ENCODE measurements at places on chromosomes 4 and X.

DNA sequence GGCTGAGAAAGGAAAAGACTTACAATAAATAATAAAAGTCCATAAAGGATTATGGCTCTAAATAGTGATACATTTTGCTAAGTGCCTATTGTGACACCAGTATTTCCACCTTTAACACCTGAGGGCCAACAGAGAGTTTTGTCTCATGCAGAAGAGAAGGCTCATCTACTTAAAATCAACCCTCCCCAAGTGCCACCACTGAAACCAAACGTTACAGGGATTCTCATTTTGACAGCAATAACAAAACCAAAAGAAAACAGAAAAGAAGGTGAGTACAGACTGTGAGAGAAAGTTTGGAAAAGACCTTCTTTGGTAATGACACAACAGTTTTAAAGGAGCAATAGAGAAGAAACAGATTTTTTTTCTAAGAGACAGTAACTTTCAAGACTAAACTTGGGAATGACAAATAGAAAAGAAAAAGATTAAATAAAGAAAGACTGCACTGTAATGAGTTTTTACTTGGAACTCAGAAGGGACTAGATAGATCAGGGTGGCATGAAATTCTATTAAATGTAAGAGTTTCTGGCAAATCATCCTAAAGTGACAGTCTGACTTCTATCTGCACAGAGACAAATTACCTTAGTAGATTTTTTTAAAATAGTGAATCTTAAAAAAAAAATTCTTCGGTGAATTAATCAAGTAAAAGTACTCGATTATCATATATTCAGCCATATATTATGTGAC is 109.7 kb downstream of the ZNF827 start:
- no peak for DNase-seq

GRCh38 chr4:5863461-5864113 is 29.3 kb downstream of the CRMP1 start:
- DNase-seq: no peak

- no peak for DNase-seq
These were observed 134.2 kb upstream of the SH3RF1 start for GRCh38 chr4:169404960-169405359.

- DNase-seq: no peak
These were observed 165.7 kb upstream of the MAMLD1 start for GRCh38 chrX:150197388-150197787.

- DNase-seq: no peak
These were observed 1.2 kb downstream of the WDR44 start for GRCh38 chrX:118347131-118347530.

DNA sequence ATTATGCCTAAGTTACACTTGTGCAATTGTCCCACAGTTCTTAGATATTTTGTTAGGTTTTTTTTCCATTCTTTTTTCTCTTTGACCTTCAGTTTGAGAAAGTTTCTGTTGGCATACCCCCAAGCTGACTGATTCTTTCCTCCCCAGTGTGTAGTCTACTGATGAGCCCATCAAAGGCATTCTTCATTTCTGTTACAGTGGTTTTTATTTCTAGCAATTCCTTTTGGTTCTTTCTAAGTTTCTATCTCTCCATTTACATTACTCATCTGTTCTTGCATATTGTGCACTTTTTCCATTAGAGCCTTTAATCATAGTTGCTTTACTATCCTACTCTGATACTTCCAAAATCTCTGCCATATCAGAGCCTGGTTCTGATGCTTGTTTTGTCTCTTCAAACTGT is 31.9 kb downstream of the CASP6 start:
- no peak for DNase-seq

- DNase-seq: no peak
These were observed 13.3 kb upstream of the UBA1 start for GRCh38 chrX:47180346-47180745.

DNA sequence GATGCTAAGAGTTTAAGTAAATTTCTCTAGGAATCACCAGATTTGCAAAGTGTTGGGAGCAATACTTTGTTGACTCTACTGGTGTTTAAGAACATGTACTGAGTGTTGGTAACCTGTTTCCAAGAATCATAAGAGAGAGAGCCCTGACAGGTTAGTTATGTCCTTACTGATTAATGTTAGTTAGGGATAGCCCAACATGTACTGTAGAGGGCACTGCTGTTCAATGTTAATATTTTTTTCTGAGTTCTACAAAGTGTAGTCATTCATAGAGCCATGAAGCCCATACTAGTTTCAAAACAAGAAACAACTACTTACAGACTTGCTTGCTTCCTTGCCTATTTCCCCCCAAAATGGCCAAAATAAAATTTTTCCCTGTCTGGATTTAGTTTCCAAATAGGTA is 11.9 kb downstream of the TMPRSS11D start:
- no peak for DNase-seq

GRCh38 chrX:40383969-40384368 is 196.8 kb upstream of the ATP6AP2 start:
- no peak for DNase-seq

GRCh38 chr4:81197864-81198524 is 17.0 kb downstream of the PRKG2 start:
- DNase-seq: no peak

DNA sequence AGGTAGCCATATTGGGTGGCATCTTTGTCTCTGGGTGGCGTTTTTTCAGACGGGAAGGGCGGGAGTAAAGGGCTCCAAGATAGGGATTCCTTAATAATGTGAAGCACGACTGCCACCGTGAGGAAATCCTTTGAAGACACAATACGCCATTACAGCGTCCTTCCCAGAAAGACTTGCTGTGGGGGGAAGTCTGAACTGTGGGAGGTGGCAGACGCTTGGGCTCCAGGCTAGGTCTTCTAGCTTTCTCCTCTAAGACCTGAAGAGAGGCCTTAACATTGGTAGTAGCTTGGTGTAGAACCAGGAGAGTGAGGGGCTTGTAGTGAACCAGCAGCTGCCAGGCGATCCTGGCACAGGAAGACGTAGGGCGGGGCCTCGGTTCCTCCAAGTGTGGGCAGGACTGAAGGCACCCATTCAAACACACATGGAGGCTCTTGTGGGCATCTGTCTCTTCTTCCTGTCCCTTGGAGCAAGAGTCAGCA is 197.3 kb downstream of the OR13H1 start:
- DNase-seq: no peak

DNA sequence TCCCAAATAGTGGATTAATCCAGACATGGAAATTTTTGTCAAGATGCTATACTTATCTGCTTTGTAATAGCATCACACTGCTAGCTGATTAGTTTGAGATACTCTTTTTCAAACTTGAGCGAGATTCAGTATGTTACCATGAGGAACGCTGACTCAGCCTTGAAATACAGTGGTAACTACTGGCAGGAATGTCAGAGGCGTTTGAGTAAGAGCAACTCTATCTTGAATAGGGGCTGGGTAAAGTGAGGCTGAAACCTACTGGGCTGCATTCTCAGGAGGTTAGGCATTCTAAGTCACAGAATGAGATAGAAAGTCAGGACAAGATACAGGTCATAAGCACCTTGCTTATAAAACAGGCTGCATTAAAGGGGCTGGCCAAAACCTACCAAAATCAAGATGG is 2519.6 kb downstream of the ARAP2 start:
- DNase-seq: no peak

- no peak for DNase-seq
These were observed 17.5 kb downstream of the ANKRD50 start for GRCh38 chr4:124694946-124695598.

DNA sequence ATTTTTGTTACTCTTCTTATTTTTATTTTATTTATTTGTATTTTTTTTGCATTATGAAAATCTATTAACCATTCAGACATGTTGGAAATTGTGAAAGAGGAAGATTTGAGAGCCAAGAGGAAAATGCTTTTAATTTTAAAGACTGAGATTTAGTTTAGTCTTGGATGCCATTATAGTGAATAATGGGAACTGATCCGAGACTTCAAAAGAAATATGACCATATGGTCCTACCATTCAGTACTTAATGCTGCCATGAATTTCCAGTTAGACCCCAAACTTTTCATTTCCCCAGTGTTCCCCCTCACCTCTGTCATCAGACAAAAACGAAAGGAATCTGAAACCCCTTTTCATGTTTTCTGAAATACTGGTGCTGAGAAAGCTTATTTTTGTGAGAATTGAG is 95.5 kb downstream of the TENM3 start:
- DNase-seq: no peak

DNA sequence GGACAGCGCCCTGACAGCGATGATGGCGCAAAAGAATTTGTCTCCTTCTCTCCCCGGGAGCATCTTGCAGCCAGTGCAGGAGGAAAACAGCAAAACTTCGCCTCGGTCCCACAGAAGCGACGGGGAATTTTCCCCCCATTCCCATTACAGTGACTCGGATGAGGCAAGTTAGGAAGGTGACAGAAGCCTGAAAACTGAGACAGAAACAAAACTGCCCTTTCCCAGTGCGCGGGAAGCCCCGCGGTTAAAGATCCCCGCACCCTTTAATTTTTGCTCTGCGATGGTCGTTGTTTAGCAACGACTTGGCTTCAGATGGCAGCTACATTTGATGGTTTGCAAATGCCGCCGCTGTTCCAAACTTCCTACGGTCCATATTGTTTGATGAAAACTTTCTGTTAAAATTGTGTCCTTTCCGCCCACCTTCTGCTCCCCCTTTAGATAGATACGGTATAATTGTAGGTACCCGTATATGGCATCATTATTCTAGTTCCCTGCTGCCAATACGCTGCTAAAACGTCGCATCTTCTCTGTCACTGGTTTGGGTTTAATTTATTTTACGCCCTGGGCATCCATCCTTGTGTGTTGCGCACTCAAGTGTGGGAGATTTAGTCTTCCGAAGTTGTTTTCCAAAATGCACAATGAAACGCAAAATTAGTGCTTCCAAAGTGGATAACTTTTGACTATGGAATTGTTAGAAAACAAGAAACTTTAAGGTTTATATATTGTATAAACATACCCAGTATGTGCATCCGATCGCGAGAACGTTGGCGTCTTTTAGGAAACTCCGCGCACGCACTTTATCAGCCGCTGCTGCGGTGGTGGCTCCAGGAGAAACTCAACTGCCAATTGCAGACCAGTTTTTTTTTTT is 1.5 kb downstream of the ATOH1 start:
- DNase-seq: no peak
